Fibroblast of lung (primary cell): ENCODE measurements at places on chromosomes 3 and 15. TPM values are rescaled to one million over a fixed set of nuclear protein-coding genes. Genes with fewer than 3 reads are reported as not detected.

Gene SERINC4
- under 0.01 and 0.17 TPM in 2 replicates for total RNA-seq

Gene TMEM44
- total RNA-seq = 9.2 and 14.9 TPM in 2 replicates

Gene SCN5A
- total RNA-seq = 0.50 and 0.77 TPM in 2 replicates

GRCh38 chr15:69610858-69611257 lies 158.2 kb downstream of the RPLP1 start:
- no peak overlapping the region for H3K27ac ChIP-seq
- H3K27me3 ChIP-seq = peaks cover 2% of the 10 kb centered on the region
- no peaks in the 10 kb centered on the region for H3K4me1 ChIP-seq
- no peaks in the 10 kb centered on the region for H3K36me3 ChIP-seq

- H3K27me3 ChIP-seq = no peaks in the 10 kb centered on the region
- peak; percentile 74 for DNase-seq
- no peak overlapping the region for H3K27ac ChIP-seq
Measured at GRCh38 chr15:27454281-27455075, 483.5 kb downstream of the GABRG3 start.

DNA sequence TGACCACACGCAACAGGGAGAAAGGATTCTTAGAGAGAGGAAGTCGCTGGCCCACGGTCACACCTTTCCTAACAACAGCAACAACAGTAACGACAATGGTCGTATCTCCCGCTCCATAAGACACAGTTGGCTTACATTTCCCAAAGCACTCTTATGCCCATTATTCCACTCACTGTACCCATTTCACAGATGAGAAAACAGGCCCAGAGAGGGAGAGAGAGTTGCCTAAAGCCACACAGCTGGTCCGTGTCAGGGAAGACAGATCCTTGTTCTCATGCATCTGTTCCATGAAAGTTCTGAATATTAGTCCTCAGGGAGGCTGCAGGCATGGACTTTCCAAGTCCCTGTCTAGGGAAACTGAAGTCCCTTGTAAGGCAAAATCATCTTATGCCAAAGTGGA lies 42.0 kb upstream of the ATP2B2 start:
- no peaks in the 10 kb centered on the region for H3K36me3 ChIP-seq
- H3K27ac ChIP-seq = no peak overlapping the region
- no peak overlapping the region for H3K4me3 ChIP-seq
- H3K27me3 ChIP-seq = no peaks in the 10 kb centered on the region
- no peak for DNase-seq
- H3K4me1 ChIP-seq = no peaks in the 10 kb centered on the region

- H3K4me1 ChIP-seq = peaks cover 2% of the 10 kb centered on the region
- H3K4me3 ChIP-seq = peak overlapping the region; percentile 55
- peaks cover 10% of the 10 kb centered on the region for H3K27me3 ChIP-seq
- H3K36me3 ChIP-seq = no peaks in the 10 kb centered on the region
- DNase-seq = peak; percentile 28
Measured at GRCh38 chr3:134796281-134797056, 1.4 kb downstream of the EPHB1 start.

- no peak overlapping the region for H3K4me3 ChIP-seq
- no peak overlapping the region for H3K27ac ChIP-seq
- DNase-seq = no peak
- no peaks in the 10 kb centered on the region for H3K4me1 ChIP-seq
Measured at GRCh38 chr3:41503998-41504623, 304.8 kb downstream of the CTNNB1 start.

GRCh38 chr3:188446014-188446413 lies 292.1 kb downstream of the LPP start:
- no peak overlapping the region for H3K4me3 ChIP-seq
- no peak for DNase-seq
- H3K27me3 ChIP-seq = no peaks in the 10 kb centered on the region
- H3K27ac ChIP-seq = no peak overlapping the region
- no peaks in the 10 kb centered on the region for H3K36me3 ChIP-seq

- no peaks in the 10 kb centered on the region for H3K36me3 ChIP-seq
- H3K27me3 ChIP-seq = no peaks in the 10 kb centered on the region
- H3K4me3 ChIP-seq = no peak overlapping the region
- H3K4me1 ChIP-seq = no peaks in the 10 kb centered on the region
- no peak overlapping the region for H3K27ac ChIP-seq
- DNase-seq = no peak
Measured at GRCh38 chr3:182632077-182632393, 161.3 kb upstream of the ATP11B start.

- no peaks in the 10 kb centered on the region for H3K36me3 ChIP-seq
- no peaks in the 10 kb centered on the region for H3K27me3 ChIP-seq
- no peak overlapping the region for H3K4me3 ChIP-seq
- no peak for DNase-seq
- H3K4me1 ChIP-seq = no peaks in the 10 kb centered on the region
Measured at GRCh38 chr3:101244212-101244575, 76.2 kb downstream of the IMPG2 start.

DNA sequence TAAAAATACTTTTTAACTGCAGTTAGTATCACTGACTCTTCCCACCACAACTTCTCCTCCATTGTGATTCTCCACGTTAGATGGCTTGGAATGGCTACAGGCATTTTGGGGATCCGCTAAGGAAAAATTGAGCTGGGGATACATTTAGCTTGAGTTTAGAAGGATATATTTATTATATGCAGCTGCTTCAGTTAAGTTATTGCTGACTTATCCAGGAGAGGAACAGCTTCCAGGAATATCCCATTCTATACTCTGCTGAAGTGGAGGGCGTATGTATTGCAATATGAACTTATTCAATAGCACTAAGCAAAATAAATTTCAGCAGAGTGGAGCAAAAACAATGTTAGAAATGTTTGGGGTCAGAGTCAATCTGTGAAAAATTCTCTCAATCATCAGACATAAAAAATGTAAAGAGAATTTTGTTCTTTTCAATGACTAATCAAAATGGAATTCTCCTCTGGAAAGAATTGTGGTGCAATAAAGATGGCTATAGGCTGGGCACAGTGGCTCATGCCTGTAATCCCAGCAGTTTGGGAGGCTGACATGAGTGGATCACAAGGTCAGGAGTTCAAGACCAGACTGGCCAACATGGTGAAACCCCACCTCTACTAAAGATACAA lies 84.7 kb downstream of the NCEH1 start:
- H3K4me3 ChIP-seq = no peak overlapping the region
- peak overlapping the region; percentile 72 for H3K27ac ChIP-seq
- H3K27me3 ChIP-seq = no peaks in the 10 kb centered on the region
- peaks cover 18% of the 10 kb centered on the region for H3K4me1 ChIP-seq

DNA sequence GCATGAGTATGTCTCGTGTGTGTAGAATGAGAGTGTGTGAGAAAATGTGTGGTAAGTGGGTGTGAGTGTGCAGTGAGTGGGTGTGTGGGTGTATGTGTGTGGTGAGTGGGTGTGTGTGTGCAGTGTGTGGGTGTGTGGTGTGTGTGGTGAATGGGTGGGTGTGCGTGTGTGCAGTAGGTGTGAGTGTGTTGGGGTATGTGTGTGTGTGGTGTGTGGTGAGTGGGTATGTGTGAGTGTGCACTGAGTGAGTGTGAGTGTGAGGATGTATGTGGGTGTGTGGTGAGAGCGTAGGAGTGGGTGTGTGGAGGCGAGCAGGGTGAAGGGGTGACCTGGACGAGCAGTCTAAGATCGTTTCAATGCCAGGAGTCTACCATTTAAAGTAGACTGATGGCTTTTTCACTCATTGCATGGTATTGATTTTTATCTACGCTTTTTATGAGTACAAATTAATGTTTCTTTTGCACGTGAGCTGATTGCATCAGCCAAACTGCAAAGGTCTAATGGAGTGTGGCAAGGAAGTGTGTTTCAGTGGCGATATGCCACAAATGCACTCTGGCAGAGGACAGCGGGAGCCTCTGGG lies 1.6 kb upstream of the CPN2 start:
- DNase-seq = no peak
- no peak overlapping the region for H3K27ac ChIP-seq
- no peak overlapping the region for H3K4me3 ChIP-seq
- H3K36me3 ChIP-seq = no peaks in the 10 kb centered on the region
- peaks cover 5% of the 10 kb centered on the region for H3K27me3 ChIP-seq

- H3K4me3 ChIP-seq = no peak overlapping the region
- DNase-seq = peak; percentile 13
- no peaks in the 10 kb centered on the region for H3K36me3 ChIP-seq
- peaks cover 5% of the 10 kb centered on the region for H3K4me1 ChIP-seq
Measured at GRCh38 chr3:130341388-130341787, 4.1 kb upstream of the COL6A5 start.
